ENCODE measurements at places on chromosomes 5 and 9.

- DNase-seq: no peak
Measured at GRCh38 chr9:95073042-95073607, 244.4 kb downstream of the FANCC start.

DNA sequence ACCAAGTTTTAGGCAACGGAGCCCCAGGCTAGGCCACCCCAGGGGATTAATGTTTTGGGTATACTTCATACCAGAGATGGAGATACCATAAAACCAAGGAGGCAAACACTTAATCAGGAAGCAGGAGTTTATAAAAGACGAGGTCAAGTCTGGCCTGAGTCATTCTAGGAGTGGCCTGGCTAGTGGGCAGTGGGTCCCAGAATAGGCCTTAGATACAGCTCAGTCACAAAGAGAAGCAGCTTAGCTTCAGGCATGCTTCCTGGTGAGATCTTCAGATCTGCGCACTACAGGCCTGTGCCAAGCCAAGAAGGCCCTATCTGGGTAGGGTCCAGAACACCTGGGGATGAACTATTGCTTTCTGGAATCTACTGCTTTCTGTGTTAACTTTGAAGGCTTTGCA, 20.6 kb upstream of the NR5A1 start:
- DNase-seq: no peak

- DNase-seq: no peak
Measured at GRCh38 chr9:87883990-87884389, 1.3 kb downstream of the SPATA31E1 start.

GRCh38 chr9:124478354-124478753, 28.1 kb downstream of the ADGRD2 start:
- no peak for DNase-seq

- no peak for DNase-seq
Measured at GRCh38 chr9:36865731-36866635, 168.1 kb downstream of the PAX5 start.

DNA sequence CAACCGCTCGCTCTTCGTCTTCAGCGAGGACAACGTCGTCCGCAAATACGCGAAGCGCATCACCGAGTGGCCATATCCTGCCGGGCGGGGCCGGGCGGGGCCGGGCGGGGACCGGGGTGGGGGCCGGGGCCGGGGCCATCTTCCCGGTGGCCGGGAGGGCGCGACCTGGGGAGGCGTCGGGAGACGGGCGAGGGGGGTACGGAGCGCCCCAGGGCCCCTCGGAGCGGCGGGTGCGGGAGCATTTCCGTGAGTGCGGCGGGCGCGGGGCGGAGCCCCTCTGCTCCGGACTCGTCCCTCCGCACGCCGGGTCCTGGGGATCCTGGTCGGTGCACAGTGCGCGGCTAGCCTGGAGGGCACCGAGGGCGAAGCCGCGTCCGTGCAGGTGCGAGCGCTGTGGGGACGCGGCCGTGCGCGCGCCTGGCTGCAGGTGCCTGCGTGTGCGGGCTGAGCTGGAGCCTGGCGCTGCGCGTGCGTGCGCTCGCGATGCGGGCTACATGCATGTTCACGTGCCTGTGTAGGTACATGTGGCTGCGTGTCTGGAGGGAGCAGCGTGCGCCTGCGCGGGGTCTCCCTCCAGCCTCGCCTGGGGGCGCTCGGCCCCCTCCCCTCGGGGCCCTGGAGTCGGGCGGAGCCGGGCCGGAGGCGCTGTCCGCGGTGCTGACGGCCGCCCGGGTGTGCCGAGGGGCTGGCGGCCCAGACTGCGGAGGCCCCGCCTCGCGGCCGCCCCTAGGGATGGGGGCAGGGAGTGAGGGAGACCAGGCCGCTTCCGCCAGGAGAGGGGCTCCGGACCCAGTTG, 762 bp downstream of the CACNA1B start:
- DNase-seq: no peak

- no peak for DNase-seq
Measured at GRCh38 chr5:133353741-133354140, 258.6 kb downstream of the FSTL4 start.

DNA sequence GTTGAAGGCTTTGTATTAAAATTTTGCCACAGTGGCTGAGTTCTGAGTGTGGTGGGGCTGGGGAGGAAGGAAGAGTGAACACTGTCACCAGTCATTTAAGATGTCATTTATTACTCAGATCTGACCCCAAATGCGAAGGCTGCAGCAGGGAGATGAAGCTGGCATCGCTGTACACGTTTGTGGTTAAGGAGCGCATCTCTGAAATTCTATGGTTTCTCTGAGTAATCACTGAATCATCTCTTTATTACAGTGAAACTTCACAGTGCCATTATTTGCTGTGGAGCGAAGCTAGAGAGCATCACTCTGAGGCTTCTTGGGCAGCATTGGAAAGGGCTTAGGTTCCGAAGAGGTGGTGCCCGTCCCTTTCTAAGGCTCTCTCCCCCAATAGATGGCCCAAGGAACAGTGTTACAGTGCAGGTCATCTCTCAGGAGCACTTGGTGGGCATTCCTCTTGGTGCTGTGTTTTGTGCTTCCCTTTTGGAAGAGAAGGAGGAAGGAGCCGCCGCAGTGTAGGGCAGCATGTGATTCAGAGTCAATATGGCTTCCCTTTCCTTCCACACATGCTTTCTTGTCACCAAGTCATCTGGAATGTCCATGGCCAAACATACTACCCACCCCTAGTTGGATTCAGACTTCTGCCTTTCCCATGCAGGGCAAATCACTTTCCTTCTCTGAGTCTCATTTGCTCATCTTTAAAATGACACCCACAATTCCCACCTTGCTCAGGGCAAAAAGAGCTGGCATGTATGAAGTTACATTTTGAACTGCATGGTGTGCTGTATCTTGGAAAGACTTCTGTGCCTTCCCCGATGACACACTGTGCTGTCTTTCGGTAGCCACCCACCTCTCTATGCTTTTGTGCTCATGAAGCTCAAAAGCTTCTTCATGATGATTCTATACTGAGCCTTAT, 9.3 kb upstream of the TEX48 start:
- no peak for DNase-seq

- no peak for DNase-seq
Measured at GRCh38 chr9:113616621-113617496, 153.3 kb downstream of the RGS3 start.

DNA sequence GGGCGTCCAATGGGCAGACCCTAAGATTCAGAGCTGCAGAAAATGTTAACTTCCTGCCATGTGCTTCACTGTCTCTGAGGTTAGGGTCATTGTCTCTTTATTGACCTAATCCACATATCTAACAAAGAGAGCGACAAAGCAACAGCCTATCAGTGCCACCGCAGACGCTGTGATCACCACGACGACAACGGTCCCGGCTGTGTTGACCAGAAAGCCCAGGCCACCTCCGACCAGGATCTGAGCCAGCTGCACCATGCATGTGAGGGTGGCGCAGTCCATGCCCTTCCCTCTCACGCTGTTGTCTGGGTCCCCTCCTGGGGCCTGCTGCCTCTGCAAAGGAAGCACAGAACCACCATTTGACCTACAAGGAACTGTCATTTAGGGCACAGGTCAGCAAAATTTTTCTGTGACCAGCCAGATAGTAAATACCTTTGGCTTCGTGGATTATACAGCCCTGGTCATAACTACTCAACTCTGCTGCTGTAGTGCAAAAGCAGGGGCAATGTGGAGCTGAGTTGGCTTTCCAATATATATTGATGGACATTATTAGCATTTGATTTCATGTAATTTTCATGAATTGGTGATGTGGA, 8.5 kb downstream of the RXFP3 start:
- no peak for DNase-seq

All from left ventricle myocardium inferior (tissue), 1 donor.